ENCODE measurements at places on chromosomes 16 and 17.

GRCh38 chr16:75019007-75019406, 20.2 kb downstream of the ZNRF1 start:
- DNase-seq: no peak

DNA sequence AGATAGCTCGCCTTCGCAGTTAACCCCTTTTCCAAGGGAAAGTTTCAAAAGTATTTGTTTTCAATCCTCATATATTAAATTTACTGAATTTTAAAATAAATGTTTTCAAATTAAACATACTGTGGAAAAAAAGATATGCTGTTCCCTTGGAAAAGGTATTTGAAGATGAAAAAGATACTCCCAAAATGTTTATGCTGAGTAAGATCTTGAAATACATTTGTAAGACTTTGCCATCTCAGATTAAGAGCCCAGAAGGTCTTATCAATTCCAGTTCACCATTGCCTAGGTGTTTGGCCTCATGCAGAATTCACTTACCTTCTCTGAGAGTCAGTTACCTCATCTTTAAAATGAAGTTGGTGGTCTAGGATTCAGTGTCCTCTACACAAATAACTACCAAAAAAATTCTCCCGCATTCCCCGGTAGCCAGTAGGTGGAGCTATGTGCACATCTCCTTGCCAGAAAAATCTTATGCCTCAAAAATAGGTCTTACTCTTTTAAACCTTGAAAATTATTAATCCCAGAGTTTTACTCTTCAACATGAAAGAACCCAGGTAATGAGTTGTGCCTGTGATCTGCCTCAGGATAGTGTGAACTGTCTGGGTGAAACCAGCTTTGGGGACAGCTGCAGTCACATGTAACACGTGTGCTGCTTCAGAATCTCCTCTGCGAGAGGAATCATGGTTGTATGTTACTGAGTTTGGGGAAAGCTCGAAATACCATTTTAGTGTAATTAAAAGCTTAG, 178.3 kb downstream of the MRTFB start:
- DNase-seq: peak; percentile 23

DNA sequence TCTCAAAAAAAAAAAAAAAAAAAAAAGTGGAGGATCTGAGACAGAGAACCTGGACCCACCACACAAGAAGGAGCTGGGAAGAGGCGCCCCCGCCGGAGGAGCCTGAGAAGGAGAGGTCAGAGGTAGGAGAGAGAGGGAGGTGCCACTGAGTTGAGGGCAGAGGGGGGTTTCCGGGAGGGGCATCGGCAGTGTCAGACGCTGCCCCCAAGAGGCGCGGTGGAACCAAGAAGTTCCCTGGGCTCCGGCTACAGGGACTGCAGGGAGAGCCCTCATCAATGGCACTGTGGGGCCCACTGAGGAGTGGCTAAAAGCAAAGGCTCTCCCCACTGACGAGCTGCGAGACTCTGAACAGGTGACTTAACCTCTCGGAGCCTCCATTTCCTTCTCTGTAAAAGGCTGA, 4.2 kb downstream of the CCDC42 start:
- DNase-seq: no peak

- DNase-seq: no peak
Measured at GRCh38 chr17:76881408-76881807, 13.2 kb downstream of the MGAT5B start.

GRCh38 chr16:89289428-89290395, 72.2 kb downstream of the ZNF778 start:
- no peak for DNase-seq

GRCh38 chr16:26583803-26584202, 482.9 kb upstream of the C16orf82 start:
- no peak for DNase-seq

- no peak for DNase-seq
Measured at GRCh38 chr16:340370-341091, 12.0 kb downstream of the AXIN1 start.

- no peak for DNase-seq
Measured at GRCh38 chr17:20791626-20792025, 212.1 kb downstream of the CDRT15L2 start.

DNA sequence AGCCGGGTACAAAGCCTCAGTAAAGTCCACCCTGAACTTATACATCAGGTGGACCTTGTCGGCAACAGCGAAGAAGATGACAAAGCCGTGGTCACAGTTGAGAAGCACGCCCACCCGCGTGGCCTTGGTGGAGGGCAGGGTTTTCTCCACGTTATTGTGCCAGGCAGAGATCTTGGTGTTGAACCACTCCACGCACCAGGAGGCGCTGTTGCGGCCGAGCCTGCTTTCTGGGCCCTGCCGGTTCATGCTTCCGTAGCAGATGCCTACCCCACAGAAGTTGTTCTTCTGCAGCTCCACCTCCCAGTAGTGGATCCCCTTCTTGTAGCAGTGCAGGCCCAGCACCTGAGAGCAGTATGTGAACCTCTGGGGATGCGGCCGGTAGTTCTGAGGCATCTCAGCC, 22.1 kb downstream of the TRIM25 start:
- no peak for DNase-seq

DNA sequence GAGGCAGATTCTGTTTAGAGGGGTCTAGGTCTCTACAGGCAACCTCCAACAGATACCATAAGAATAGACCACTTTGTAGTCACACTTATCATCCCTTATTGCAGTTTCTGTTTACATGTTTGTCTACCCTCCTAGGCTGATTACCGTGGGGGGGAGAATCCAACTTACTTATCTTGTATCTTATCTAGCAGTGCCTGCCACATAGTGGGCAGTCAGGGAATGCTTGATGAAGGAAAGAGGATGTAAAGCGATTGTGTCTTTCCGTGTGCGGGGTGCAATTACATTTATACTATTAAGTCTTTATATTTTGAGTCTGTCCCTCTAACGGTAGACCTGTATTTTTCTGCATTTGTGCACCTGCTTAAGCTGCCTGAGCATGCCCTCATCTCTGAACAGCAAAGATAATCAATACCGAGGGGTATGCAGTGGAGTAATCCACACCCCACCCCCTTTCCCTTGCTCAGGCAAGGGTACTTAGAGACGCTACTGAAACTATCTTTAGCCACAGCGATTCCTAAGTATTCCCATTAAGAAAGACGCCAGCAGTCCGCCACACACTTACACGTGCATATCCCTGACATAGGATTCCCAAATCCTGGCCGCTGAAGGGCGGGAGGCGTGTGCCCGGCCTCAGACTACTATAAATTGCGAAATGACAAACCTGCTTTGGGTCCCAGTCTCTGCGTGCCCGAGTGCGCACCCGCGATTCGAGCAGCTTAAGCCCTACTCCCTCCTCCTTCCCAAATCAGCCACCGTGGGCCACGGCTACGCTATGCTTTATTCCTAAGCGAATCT, 635 bp upstream of the AATF start:
- DNase-seq: peak; percentile 0

GRCh38 chr16:11677451-11677951, 9.2 kb downstream of the SNN start:
- DNase-seq: no peak

DNA sequence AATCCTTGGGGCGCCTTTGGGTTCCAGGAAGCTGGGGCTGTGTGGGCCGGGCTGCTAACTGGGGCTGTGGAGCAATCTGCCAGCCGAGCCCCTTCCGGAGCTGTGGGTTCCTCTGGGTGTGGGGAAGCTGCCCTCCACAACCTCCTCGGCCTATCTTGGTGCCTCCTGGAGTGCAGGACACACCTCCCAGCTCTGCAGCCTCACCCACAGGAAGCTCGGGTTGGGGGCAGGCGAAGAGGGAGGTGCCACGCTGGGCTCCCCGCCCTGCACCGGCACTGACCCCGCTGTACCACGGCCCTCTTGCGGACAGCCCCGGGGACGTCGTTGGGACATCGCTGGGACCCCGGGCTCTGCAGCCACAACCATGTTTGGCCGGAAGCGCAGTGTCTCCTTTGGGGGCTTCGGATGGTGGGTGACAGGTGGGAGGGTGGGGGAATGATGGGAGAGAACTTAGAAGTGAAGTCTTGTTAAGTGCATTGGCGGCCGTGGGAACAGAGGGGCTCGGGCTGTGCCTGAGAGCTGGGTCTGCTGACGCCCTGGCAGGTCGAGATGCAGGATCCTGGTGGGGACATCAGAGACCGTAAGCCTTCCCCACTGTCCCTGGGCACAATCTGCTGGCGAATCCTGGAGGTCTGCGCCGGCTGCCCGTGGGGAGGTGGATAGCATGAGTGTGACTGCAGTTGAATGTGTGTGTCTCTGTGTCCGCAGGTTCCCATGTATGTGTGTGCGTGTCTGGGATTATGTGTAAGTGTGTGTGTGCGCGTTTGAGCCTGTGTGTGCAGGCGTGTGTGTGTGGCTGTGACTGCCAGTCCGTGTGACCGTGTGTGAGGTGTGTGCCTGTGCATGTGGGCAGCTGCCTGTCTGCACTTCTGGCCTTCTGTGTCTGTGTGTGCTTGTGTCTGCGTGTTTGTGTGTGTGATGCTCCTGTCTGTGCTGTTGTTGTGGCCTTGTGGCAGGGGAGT, at the start of gene RAP1GAP2:
TSS of gene RAP1GAP2 (plus strand) at position 275 of the 962 bp plus-strand sequence. CDS start at position 365, 90 bp downstream.
- no peak for DNase-seq

- no peak for DNase-seq
Measured at GRCh38 chr16:86122681-86123342, 223.8 kb downstream of the IRF8 start.

- no peak for DNase-seq
Measured at GRCh38 chr16:51509336-51509735, 358.3 kb upstream of the SALL1 start.

- DNase-seq: no peak
Measured at GRCh38 chr17:62614142-62614541, 13.3 kb upstream of the MRC2 start.

- DNase-seq: no peak
Measured at GRCh38 chr17:10178506-10178991, 19.9 kb downstream of the GAS7 start.

GRCh38 chr17:79628861-79629547, 18.2 kb upstream of the RBFOX3 start:
- no peak for DNase-seq

GRCh38 chr16:19909750-19910322, 25.2 kb upstream of the GPRC5B start:
- DNase-seq: no peak

DNA sequence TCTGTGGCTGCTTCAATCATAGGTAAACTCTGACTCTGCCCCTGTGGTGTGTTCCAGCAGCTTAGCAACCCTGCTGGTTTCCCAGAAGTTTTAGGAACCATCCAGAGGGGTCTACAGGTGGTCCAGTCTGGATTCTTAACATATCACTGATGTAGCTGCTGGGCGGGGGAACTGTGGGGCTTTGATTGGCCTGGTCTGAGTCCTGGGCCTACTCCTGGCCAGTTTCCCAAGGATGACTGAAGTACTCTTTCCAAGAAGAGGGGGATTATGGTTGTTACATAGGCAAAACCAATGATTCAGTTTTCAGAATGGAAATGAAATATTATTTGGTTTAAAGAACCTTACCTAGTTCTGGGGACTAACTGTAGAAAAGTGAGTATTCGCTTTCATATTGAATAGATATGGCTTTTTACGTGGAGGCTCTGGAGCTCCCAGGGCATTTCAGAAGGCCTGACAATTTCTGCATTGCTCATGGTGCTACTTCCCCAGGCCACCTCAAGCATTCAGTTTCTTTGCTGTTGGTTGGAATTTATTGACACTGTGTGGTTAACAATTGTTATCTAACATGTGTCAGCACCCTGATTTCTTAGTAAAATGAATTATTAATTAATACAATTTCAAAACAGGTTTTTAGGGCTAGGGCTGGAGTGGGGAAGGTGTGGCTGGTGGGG, 38.4 kb downstream of the EPN2 start:
- no peak for DNase-seq

Data from HS-27A (cell line).